ENCODE measurements at places on chromosomes 7 and 10.

DNA sequence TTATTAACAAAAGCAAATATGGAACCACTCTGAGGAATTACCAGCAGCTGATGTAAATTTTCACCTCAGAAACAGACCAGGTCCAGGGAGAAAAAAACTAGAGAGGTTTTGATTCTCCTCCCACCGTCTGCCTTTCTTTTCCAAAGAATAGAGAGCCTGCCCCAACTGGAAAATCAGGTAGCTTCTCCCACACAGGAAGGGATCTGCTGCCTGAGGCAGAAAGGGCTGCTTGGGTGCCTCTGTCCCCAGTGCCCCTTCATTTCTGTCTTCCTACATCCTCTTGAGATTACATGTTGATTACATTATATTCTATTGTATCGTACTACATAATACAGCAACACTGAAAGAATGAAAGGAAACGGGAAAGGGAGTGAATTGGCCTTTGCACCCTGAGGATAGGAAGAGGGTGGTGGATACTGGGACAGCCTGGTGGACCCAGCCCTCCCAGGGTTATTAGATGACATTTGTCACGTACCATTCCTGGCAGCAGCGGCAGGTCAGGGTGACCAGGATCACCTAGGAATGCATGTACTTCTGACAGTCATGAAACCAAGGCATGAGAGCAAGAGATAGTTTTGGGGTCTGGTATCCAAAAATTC is 8.9 kb downstream of the ST8SIA6 start:
- DNase-seq = no peak

- no peak for DNase-seq
These were observed 41.6 kb downstream of the JAKMIP3 start for GRCh38 chr10:132107186-132107948.

DNA sequence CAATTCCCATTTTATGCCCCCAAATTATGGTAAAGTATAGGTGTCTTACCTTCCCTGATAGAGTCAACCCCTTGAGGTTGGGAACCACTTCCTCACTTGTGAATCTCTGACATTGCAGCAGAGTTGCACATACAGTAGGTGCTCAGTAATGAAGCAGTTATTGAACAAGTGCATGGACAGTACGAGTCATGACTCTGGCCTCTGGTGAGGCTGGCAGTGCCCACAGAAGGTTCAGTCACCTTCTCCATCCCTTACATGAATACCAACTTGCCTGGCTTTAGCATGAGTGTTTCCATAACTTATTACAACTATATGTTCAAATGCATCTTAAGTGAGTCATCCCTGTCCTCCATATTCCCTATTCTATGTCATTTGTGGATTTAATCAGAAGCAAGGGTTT is 340.0 kb downstream of the ELMO1 start:
- no peak for DNase-seq

DNA sequence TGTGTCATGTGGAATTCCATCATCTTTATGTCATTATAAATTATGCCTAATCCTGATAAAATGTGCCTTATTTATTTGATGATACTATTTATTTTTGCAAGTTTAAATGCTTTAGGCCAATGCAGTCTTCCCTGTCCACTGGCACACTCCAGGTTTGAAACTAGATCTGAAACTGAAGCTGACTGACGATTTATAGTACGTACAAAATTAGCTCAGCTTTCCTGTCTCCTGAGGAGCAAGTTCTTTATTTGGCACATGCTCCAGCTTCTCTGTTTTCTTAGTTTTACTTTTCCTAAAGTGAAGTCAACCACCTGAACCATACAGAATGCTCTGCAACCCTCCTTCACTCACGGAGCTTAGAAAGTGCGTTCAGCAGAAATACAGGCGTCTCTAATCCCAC is 164.1 kb downstream of the HECW1 start:
- no peak for DNase-seq

GRCh38 chr7:130201796-130202195 is 3.4 kb downstream of the TMEM209 start:
- DNase-seq = no peak

DNA sequence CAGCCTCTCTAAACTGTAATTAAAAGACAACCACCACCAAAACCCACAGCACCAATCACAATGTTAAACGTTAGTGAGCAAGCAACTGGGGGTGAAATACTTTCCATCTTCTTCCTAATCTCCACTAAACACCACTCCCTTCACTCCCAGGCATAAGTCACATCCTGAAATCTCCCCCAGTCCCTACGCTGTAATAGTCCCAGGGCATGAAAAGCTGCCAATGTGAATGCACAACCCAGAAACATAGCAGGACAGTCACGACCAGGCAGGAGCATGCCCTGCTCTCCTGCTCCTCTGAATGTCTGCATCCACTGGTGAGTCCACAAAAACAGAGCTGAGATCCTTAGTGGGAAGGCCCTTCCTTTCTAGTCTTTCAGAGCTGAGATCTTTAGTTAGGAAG is 288.9 kb downstream of the PARD3 start:
- DNase-seq = no peak

DNA sequence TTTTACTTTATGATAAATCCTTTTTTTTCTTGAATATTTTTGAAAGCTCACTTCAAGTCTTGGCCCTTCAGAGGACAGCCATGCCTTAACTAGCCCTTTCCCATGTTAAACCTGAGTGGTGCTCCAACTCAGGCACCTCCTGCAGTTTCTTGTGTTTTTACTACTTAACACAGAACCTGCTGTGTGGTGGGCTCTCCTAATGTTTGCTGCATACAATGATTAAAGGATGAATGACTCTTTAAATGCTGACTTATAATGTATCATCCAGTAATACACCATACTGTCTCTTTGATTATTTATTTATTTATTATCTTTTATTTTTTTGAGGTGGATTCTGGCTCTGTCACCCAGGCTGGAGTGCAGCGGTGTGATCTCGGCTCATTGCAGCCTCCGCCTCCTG is 179.4 kb downstream of the SEMA3E start:
- no peak for DNase-seq

DNA sequence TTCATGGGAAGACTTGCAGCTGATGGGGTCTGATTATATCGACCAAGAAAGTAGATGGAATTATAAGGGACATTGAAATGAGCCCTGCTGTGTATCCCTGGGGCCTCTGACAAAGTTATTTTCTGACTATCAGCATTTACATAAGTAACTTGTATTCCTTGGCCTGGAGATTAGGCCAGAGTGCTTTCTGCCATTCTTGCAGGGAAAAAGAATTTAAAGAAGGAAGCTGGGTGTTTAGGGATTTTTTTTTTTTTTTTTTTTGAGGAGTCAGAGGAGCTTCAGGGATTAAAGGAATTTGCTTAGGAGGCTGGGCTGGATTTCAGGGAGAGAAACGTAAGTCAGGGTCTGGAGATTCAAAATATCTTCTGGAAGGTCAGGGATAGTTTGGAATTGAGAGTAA is 4.6 kb downstream of the SPAM1 start:
- DNase-seq = no peak

- no peak for DNase-seq
These were observed 59.7 kb upstream of the ADRA2A start for GRCh38 chr10:111017098-111017497.

GRCh38 chr10:125742465-125742864 is 23.0 kb downstream of the EDRF1 start:
- DNase-seq = no peak

- no peak for DNase-seq
These were observed 131.8 kb downstream of the FAM204A start for GRCh38 chr10:118210276-118210675.

DNA sequence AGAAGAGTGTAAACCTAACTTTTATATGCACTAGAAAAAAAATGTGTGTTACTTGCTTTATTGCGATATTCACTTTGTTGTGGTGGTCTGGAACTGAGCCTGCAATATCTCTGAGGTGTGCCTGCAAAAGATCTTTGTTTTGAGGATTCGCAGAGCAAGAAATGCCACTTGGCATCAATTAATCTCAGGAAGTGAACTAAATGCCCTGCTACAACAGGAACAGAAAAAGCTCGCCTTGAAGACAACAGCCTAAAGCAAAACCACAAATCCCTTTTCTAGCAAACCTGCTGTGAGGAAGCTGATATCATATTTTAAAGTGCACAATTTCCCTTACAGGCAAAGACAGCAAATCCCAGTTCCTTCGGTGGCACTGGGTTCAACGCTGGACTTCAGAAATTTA is 675.8 kb downstream of the KCNMA1 start:
- no peak for DNase-seq

DNA sequence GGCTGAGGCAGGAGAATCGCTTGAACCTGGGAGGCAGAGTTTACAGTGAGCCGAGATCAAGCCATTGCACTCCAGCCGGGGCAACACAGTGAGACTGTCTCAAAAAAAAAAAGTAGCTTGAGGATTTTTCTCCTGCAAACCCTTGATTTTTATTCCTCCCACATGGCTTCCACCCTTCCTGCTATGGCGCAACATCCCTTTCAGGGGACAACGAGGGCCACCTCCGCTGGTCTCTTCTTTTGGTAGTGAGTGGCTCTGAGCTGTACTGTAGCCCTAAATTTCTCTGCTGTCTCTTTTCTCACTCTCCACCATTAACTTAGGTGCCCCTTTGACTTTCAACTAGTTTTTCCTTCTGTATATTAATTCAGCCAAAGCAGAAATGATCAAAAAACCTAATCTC is 113.4 kb downstream of the HIPK2 start:
- no peak for DNase-seq

GRCh38 chr10:75547391-75548298 is 116.2 kb downstream of the LRMDA start:
- DNase-seq = no peak

DNA sequence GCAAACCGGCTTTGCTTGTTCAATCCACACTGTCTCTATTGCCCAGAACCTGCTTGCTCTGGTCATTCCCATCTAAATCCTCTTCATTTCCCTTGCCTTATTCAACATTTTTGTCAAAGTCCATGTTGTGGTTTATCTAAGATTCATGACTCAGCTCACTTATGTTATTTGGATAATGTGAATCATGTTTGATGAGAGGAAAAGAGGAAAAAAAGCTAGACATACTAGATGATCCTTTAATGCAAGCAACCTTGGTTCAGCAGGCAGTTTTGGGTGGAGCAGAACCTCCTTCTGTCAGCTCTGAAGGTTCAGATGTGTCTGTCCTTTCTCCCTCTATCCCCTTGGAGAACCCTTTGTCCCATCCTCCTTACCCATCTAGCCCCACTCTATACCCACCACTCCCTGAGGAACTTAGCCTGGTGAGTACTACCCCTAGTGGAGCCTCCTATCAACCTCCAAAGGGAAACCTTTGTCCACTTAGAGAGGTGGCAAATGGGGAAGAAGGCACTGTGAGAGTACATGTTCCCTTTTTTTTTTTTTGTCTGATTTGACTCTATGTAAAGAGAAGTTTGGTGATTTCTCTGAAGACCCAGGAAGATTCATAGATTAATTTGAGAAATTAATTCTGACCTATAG is 2.1 kb upstream of the SAMD9L start:
- DNase-seq = no peak

DNA sequence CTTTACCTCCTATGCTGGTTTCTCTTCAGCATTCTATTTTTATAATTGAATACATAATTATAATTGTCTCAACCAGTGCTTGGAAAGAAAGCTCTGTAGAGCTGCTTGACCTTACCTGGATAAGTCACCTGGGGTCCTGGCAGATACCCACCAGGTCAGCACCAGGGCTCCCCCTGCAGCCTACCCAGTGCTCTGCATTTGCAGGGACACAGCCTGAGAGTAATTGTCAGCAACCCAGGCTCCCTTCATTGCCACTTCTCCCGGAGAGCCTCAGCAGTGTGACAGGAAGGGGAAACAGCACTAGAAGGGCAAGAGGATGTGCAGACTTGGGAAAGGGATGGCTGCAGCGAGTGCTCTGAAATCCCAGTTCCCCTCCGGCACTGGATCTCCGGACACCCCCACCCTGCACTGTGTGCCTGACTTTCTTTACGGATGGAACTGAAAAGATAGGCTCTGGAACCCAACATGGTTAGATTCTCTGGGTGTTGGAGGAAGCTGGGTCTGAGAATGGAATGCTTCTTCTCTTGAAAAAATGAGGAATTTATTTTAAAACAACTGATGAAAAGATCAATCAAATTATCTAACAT is 11.4 kb upstream of the PAX4 start:
- peak; percentile 58 for DNase-seq

DNA sequence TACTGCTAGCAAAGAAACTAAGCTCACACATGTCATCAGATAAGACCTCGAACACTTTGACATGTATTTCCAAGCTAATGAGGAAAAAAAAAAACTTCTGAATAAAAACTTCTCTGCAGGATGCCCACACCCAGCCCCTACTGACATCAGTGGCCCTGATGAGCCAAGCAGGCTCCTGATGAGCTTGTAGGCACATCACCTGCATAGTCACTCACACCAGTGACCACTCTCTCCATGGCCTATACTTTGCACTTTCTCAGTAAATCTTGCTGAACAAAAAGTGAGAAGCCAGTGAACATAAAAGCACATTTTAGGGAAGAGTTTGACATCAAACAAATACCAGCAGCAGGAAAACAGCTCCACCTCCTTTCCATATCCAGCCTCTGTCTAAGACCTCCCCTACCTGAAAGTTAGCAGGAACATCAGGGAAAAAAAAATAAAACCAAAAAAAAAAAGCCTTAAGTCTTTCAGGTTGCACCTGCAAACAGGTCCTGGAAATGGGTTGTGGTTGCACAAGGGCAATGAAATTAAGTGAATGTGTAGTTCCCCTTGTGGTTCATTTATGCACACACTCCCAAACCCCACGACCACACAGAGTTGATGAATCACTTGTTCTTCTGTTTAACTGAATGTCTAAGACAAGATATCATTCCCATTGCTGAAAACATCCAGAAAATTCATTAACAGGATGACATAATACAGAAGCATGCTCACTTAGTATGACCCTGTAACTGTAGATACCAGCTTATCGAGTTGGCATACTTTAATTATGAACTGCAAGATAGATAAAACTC is 205.2 kb upstream of the PDE1C start:
- no peak for DNase-seq

GRCh38 chr10:68178592-68178991 is 53.3 kb downstream of the ATOH7 start:
- DNase-seq = no peak

DNA sequence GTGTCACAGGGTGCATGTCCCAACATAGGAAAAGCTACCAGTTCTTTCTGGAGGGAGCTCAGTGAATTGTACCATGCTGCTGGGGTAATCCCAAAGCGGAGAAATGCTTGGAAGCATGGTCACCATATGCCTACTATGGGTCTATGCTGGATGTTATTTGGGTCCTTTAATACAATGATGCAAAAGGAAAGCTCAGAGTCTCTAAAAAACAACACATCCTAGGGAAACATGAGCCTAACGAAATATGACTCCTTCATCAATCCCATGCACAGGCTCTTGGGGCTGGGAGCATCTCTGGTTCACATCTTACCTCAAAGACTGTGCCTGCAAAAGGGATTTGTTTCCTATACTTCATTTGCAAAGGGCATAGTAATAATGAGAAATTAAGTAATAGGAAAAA is 65.2 kb downstream of the CUBN start:
- DNase-seq = no peak

Measured in SK-N-SH (cell line).